ENCODE measurements at places on chromosomes 7 and 10.

- no peak for DNase-seq
Observed at GRCh38 chr10:99524050-99524666, 8.6 kb upstream of the NKX2-3 start.

- no peak for DNase-seq
Observed at GRCh38 chr10:105844241-105844640, 1203.2 kb downstream of the SORCS3 start.

DNA sequence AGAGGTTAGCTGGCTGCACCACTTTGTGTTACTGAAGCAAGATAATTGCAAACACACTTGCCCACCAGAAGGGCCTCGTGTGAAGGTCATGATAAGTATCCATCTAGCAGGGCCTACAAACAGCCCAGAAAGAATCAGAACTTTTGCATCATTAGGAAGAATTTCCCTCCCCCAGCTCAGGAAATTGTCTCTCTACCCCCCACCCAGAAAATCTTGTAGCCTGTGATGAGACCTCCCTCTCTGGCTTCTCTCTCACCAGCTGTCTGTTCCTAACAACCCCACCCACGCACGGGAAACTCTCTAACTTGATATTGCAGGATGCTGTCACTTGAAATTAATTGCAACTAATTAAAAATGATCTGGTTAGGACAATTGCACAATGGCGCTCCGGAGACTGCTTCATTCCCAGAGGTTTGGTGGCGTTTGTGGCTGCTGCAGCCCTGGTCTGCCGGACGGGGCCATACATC is 34.5 kb downstream of the ZNF503 start:
- no peak for DNase-seq

DNA sequence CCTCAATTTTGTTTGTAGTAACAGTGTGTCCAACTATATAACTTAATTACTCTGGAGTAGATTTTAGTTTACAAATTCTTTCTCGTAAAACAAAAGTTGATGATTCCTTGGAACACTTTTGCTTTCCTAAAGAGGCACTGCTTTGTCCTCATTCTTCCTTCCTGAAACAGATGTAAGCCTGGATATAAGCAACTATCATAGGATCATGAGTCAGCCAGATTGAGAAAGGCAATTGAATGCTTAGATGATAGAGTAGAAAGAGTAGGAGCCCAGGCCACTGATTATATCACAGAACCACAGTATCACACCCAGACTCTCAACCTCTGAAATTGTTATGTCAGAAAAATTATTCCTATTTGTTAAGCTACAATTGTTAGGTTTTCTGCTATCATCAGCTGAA is 69.9 kb downstream of the TMEM106B start:
- DNase-seq, result no peak

GRCh38 chr7:29370531-29371314 is 176.1 kb downstream of the CHN2 start:
- no peak for DNase-seq
